ENCODE measurements at places on chromosomes 2 and 18. TPM values are rescaled to one million over a fixed set of nuclear protein-coding genes. Genes with fewer than 3 reads are reported as not detected.
A peak's percentile ranks its signal among the peaks of the same experiment; 100 is the strongest.

DNA sequence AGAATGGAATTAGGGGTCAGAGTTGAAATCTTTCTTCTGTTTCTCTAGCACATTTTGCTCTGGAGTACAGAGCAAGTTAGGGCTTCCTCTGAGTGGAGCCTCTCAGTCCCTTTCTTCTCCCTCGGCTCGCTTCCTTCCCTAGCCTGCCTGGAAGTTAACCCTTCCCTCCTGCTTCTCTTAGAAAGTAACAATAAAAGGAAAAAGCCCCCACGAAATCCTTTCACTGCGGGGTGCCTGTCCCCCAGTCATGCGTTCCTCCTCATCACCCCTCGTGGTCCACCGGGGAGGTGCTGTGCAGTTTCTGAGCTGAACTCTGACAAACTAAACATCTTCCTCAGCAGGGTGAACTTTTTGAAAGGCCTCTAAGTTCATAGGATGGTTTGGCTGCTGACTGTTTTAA lies 2.0 kb downstream of the IGFBP2 start:
- peaks cover 18% of the 10 kb centered on the region for H3K4me1 ChIP-seq
- DNase-seq, result no peak
- no peak overlapping the region for H3K27ac ChIP-seq
- no peaks in the 10 kb centered on the region for H3K36me3 ChIP-seq

DNER gene
- 0.05 TPM for total RNA-seq

- no peak for DNase-seq
- no peak overlapping the region for H3K4me3 ChIP-seq
- no peaks in the 10 kb centered on the region for H3K27me3 ChIP-seq
- no peaks in the 10 kb centered on the region for H3K4me1 ChIP-seq
These were observed 114.9 kb upstream of the MYCN start for GRCh38 chr2:15825276-15825980.

DNA sequence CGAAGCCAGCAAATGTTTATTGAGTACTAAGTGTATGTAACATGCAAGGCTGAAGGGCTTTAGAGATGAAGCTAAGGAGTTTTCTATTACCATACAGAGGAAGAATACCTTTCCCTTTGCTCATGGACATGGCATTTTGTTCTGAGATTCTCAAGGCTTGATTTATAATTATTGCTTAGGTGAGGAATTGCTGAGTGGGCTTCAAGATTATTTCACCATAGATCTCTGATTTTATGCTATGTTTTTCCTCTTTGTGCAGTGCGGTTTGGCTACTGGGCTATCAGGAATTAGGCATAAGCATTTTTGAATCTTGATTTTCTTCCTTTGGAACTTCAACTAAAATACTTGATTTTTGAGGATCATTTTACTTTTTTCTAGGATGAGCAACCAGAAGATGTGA lies 42.5 kb downstream of the VRK2 start:
- H3K4me1 ChIP-seq, result no peaks in the 10 kb centered on the region
- H3K36me3 ChIP-seq, result peaks cover 22% of the 10 kb centered on the region
- no peak for DNase-seq

GRCh38 chr2:107669335-107669734 lies 157.4 kb upstream of the RGPD4 start:
- H3K27me3 ChIP-seq, result no peaks in the 10 kb centered on the region
- H3K4me3 ChIP-seq, result no peak overlapping the region
- H3K4me1 ChIP-seq, result no peaks in the 10 kb centered on the region
- no peak for DNase-seq
- H3K27ac ChIP-seq, result no peak overlapping the region

GRCh38 chr2:42249284-42249683 lies 80.1 kb downstream of the EML4 start:
- no peaks in the 10 kb centered on the region for H3K27me3 ChIP-seq
- DNase-seq, result no peak
- no peak overlapping the region for H3K27ac ChIP-seq

CTAGE1 gene
- 0.11 TPM for total RNA-seq

CRYGC gene
- not detected for total RNA-seq

CAPN10 gene
- 17.7 TPM for total RNA-seq

- H3K4me3 ChIP-seq, result peak overlapping the region; percentile 65
- DNase-seq, result no peak
- H3K4me1 ChIP-seq, result peaks cover 34% of the 10 kb centered on the region
- peaks cover 24% of the 10 kb centered on the region for H3K36me3 ChIP-seq
- H3K27me3 ChIP-seq, result no peaks in the 10 kb centered on the region
These were observed 579 bp downstream of the LOXL3 start for GRCh38 chr2:74552914-74553811.

RMND5A gene
- total RNA-seq, result 33.2 TPM

C1QL2 gene
- total RNA-seq, result not detected

ANKRD62 gene
- total RNA-seq, result not detected

GRCh38 chr2:101967826-101968513 lies 23.8 kb upstream of the IL1R2 start:
- H3K27ac ChIP-seq, result no peak overlapping the region
- peaks cover 21% of the 10 kb centered on the region for H3K4me1 ChIP-seq
- H3K36me3 ChIP-seq, result no peaks in the 10 kb centered on the region
- H3K4me3 ChIP-seq, result no peak overlapping the region

DNA sequence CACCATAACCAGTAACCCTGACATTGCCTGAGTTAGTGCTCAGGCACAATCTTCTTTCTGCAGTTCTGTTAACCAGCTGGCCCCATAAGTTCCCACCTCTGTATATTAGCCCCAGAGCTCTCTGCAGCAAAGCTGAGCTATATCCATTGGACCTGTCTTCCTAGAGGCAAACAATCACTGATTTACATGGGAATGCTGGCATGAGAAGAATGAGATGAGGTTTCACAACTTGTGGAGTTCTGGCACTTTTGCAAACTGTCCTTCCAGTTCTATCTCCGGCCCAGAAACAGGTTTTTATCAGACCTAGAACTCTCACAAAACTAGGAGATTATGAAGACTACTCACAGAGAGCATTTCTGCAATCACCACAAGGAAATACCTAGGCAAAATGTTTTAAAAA lies 7.9 kb upstream of the CCBE1 start:
- H3K27ac ChIP-seq, result no peak overlapping the region
- DNase-seq, result no peak
- H3K36me3 ChIP-seq, result no peaks in the 10 kb centered on the region
- no peak overlapping the region for H3K4me3 ChIP-seq

GRCh38 chr2:126650994-126651393 lies 5.0 kb upstream of the GYPC start:
- H3K4me3 ChIP-seq, result no peak overlapping the region
- no peaks in the 10 kb centered on the region for H3K4me1 ChIP-seq
- H3K36me3 ChIP-seq, result no peaks in the 10 kb centered on the region
- peak; percentile 6 for DNase-seq
- H3K27ac ChIP-seq, result no peak overlapping the region
- peaks cover 18% of the 10 kb centered on the region for H3K27me3 ChIP-seq

AMER3 gene
- not detected for total RNA-seq

- no peak overlapping the region for H3K4me3 ChIP-seq
- H3K27ac ChIP-seq, result no peak overlapping the region
- DNase-seq, result no peak
- H3K4me1 ChIP-seq, result peaks cover 10% of the 10 kb centered on the region
- no peaks in the 10 kb centered on the region for H3K27me3 ChIP-seq
- H3K36me3 ChIP-seq, result no peaks in the 10 kb centered on the region
These were observed 328.2 kb downstream of the SETBP1 start for GRCh38 chr18:45008694-45009413.

DNA sequence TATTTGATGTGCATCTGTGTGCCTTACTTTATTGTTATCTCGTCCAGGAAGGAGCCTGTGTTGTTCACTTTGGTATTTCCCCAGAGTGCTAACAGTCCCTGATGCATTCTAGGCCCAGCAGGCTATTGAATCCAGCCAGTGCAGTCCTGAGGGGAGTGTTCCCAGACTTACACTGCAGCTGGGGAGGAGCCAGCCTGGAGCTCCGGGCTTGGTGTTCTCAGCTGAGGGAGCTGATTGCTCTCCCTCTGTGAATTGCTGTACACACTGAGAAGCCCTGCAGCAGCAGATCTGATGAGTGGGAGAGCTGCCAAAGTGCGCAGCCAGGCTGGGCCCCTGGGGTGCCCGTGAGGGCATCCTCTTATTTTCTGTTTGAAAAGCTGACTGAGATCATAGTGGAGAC lies 159.2 kb downstream of the GALNT3 start:
- H3K36me3 ChIP-seq, result no peaks in the 10 kb centered on the region
- DNase-seq, result no peak
- H3K4me3 ChIP-seq, result no peak overlapping the region
- no peak overlapping the region for H3K27ac ChIP-seq
- no peaks in the 10 kb centered on the region for H3K27me3 ChIP-seq

SAG gene
- total RNA-seq, result not detected

PCARE gene
- not detected for total RNA-seq

DNA sequence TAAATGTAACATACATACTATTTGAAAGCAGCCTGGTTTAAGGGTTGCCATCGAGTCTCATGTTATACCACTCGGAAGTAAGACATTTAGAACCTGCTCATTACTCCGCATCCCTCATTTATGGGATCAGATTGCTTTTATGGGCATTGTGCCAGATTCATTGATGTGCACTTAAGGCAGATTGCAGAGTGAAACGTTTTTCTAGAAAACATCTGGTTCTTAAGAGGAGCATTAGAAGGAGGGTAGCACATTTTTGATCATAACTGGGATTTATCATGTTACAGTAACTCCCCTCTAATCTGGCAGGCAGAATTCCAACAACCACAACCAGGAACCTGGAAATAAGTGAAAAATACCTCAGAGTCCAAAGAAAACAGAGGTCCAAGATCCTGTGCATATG lies 74.2 kb upstream of the GALNT3 start:
- H3K27ac ChIP-seq, result no peak overlapping the region
- no peaks in the 10 kb centered on the region for H3K27me3 ChIP-seq
- no peak overlapping the region for H3K4me3 ChIP-seq
- no peak for DNase-seq

DLX1 gene
- 4.9 TPM for total RNA-seq

DNA sequence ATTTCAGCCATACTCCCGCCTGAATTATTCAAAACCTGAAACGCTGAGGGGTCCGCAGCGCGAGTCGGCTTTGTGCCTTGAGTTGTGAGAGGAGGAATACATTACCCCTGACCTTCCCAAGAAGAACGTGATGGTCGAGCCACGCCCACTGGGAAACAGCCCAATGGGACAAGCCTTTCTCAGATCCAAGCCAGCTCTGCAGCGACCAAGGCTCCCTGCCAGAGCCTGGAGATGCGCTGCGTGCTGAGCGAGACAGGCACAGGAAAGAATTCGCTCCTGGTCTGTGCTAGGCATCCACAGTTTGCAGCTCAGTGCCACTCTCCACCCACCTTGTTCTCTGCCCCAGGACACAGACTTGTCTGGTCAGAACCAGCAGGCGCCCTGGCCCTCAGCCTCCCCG lies 74.1 kb upstream of the GLI2 start:
- no peaks in the 10 kb centered on the region for H3K36me3 ChIP-seq
- H3K27ac ChIP-seq, result no peak overlapping the region
- no peaks in the 10 kb centered on the region for H3K4me1 ChIP-seq
- no peak overlapping the region for H3K4me3 ChIP-seq
- DNase-seq, result no peak
- H3K27me3 ChIP-seq, result no peaks in the 10 kb centered on the region

GRCh38 chr18:27661320-27662018 lies 476.4 kb upstream of the CHST9 start:
- H3K27ac ChIP-seq, result no peak overlapping the region
- no peaks in the 10 kb centered on the region for H3K4me1 ChIP-seq
- no peak overlapping the region for H3K4me3 ChIP-seq
- H3K27me3 ChIP-seq, result no peaks in the 10 kb centered on the region

- no peaks in the 10 kb centered on the region for H3K36me3 ChIP-seq
- peaks cover 10% of the 10 kb centered on the region for H3K4me1 ChIP-seq
- H3K27me3 ChIP-seq, result peaks cover 68% of the 10 kb centered on the region
- DNase-seq, result peak; percentile 44
- H3K27ac ChIP-seq, result no peak within 1 kb of the TSS
- peak within 1 kb of the TSS; percentile 29 for H3K4me3 ChIP-seq
These were observed at the start of gene ANKRD29 for GRCh38 chr18:23662309-23663263. Gene ANKRD29, minus strand, starts transcription at chr18:23662911. Its CDS starts 181 bp downstream, at chr18:23662730.

RNMT gene
- total RNA-seq, result 14.7 TPM

DNA sequence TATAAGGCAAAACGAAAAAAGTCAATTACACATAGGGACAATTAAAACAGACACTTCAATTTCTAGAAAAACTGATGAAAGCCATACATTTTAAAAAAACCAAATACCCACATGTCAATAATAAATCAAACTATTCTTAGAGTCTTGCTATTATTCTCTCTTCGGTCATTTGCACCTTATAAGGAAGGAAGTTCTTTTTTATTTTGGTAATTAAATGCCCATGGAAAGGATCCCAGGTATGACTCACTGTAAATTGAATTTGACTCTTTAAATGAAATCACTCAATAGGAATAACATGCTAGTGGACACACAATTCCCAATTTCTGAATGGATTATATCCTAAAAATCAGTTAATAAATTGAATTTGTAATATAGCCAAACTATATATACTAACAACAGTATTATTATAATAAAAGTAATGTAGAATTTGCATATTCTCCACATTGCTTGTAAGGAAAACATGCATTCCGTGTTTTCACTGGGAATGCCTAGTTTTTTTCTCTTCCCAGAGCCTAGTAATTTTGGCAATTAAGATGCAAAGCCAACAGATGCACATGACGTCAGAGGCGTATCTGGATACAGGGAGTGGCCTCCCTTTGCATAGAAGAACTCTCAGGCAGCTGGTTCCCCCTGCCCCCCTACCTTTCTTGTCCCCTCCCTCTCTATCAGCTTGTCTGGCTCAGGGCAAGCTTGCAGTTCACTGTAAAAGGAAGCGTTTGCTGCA lies 153.5 kb upstream of the PGAP1 start:
- no peak for DNase-seq
- no peak overlapping the region for H3K27ac ChIP-seq
- no peak overlapping the region for H3K4me3 ChIP-seq
- H3K27me3 ChIP-seq, result no peaks in the 10 kb centered on the region
- H3K36me3 ChIP-seq, result peaks cover 11% of the 10 kb centered on the region

DNA sequence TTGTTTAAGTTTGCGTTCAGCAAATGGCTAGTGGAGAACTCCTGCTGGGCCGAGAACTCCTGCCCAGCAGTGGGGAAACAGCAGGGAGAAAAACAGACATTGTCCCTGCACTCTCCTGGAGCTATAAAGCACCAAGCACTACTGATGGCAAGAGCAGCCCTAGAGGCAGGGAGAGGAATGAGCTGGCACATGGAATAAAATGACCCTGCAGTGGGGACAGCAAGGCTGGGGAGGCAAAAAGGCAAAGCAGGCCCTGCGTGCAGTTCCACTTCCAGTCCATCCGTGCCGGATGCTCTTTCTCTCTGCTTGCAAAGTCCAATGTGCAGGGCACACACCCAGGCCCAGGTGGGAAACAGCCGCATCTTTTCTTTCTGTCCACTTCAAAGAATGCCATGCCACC lies 415.5 kb downstream of the LRATD1 start:
- H3K36me3 ChIP-seq, result no peaks in the 10 kb centered on the region
- H3K27me3 ChIP-seq, result no peaks in the 10 kb centered on the region
- DNase-seq, result no peak
- H3K27ac ChIP-seq, result no peak overlapping the region
- H3K4me3 ChIP-seq, result no peak overlapping the region
- H3K4me1 ChIP-seq, result no peaks in the 10 kb centered on the region

DNA sequence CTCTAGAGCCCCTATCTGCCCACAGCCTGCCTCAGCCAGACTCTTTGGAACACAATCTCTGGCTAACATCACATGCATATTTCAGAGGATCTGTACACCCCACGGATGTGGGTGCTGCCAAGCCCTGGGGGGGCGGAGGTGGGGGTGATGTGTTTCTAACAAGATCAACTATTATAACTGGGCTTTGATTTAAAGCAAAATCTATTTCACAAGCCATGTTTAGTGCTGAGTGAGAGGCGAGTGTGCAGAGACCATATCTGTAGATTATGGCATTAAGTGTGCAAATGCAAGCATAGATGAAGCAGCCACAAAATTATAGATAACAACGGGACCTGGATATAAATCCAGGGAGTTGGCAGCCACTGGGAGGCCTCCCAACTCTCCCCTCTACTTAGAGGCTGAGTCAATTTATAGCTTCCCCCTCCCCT lies 135.8 kb upstream of the SMAD2 start:
- H3K36me3 ChIP-seq, result no peaks in the 10 kb centered on the region
- no peak overlapping the region for H3K4me3 ChIP-seq
- no peak overlapping the region for H3K27ac ChIP-seq
- peaks cover 20% of the 10 kb centered on the region for H3K27me3 ChIP-seq
- no peak for DNase-seq

Data from SJSA1 (cell line).